ENCODE measurements at places on chromosomes 16 and 17.

DNA sequence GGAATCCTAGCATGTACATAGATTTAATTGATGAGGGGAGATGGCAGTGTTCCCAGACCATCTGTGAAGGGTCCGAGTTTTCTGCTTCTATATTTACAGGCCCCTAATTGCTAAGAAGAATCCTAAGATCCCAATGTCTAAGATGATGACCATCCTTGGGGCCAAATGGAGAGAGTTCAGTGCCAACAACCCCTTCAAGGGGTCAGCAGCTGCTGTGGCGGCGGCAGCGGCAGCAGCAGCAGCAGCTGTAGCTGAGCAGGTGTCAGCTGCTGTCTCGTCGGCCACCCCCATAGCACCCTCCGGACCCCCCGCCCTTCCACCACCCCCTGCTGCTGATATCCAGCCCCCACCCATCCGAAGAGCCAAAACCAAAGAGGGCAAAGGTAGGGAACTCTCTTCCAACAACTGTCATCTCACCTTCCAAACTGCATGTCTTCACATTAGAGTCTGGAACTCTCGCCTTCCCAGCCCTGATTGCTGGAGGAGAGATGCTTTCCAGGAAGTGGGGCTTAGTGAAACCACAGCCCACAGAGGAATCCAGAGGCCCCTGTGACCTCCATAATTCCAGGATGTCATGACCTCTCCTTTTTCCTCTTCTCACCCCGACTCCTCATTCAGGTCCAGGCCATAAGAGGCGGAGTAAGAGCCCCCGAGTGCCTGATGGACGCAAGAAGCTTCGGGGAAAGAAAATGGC lies 4.7 kb downstream of the CHD3 start:
- no peak for DNase-seq

DNA sequence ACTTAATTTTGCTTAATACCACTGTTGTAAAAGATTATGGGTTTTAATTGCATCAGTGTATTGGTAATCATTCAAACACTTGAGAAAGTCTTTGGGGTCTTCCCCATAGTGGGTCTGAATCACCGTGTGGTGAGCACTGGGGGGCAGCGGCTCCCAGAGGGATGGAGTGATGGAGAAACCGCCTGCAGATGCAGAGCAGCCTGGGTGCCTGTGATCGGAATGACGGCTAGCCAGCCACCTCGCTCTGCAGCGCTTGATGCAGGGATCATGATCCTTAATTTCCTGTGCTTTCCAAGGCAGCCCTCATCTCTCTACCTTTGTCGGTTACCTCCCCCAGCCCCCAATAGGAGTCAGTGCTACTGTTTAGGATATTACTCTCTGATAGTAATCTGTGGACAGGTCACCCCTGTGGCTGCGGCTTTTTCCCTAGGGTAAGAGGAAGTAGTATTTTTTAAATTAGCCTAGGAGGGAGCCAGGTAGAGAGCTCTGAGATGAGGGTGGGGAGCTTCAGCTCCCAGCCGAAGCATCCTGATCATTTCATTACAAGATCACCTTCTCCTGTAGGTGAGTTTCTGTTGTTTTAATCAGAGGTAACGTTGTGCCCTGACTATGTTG lies 135.6 kb downstream of the MSI2 start:
- DNase-seq, result no peak

DNA sequence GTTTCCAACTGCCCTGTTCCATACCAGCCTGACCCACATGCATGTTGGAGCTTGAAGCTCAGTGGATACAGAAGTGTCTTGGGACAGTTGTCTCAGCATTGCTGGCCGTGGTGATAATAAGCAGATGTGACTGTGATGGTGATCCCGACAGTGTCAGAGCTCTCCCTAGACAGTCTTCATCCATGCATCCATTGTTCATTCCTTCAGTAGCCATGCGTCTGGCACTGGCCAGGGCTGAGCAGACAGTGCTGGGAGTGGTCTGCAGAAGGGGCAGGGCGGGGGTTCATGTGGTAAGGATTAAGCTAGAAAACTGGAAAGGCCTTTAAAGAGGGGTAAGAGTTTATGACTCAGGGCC lies 68.1 kb downstream of the GNAO1 start:
- DNase-seq, result no peak

GRCh38 chr16:29729116-29729521 lies 16.7 kb downstream of the C16orf54 start:
- no peak for DNase-seq

GRCh38 chr17:34156401-34156740 lies 98.7 kb upstream of the CCL2 start:
- no peak for DNase-seq
